ENCODE measurements at places on chromosomes 11 and 22.

DNA sequence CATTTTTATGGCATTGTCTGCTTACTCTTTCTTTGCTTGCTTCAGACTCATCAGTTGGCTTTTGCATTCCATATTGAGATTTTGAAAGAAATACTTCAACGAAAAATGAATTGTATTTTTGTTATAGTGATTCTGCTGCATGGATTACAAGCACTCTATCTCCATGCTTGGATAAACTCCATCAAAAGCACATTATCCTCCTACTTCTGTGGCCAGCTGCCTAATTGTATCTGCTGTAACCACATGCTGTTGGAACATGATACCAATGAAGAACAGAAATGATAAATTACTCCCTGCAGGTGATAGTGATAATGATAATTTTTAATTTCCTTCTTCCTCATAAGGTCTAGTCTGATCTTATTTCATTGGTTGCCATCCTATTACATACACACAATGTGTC lies 100.8 kb downstream of the PRMT3 start:
- peak; percentile 89 for DNase-seq

- DNase-seq: no peak
These were observed 93.8 kb upstream of the SESN3 start for GRCh38 chr11:95324826-95325225.

DNA sequence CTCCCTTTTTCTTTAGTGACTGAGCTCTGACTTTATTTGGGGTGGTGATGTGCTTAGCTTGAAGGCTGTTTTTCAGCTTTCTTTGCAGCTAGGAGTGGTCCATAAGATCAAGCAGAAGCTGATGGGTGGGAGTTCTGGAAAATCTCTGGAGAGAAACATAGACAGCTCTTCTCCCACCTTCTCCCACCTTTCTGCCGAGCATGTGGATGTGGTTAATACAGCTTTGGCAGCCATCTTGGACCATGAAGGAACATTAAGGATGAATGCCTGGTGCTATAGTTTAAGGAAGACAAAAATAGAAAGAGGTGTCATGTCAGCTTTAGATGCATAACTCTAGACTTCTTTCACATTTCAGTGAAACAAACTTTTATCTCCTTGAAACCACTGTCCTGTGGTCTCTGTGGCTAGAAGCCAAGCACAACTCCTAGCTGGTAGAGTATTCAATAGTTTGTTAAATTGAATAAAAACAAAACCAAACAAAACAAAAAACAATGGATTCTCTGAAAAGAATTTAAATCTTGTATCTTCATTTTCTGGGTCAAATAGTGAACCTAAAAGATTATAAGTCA lies 203.6 kb upstream of the SESN3 start:
- DNase-seq: no peak

DNA sequence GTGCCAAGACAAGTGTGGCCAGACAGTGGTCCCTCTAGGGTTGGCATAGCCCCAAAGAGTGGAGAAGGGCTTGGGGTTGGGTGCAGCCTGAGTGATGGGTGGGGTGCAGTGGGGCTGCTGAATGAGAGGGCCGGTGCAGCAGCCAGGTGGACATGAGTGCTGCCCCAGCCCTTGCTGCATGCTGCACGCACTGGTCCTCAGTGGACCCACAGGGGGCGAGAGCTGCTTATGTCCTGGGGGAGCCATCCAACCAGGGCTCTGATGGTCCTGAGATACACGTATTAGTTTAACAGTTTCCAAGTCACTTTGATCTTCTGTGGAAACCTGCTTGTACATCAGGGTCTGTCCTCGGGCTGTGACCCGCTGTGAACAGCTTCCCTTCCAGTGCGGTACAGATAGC lies 23.9 kb upstream of the ACR start:
- DNase-seq: no peak

GRCh38 chr22:46007003-46007847 lies 30.3 kb upstream of the WNT7B start:
- DNase-seq: no peak

DNA sequence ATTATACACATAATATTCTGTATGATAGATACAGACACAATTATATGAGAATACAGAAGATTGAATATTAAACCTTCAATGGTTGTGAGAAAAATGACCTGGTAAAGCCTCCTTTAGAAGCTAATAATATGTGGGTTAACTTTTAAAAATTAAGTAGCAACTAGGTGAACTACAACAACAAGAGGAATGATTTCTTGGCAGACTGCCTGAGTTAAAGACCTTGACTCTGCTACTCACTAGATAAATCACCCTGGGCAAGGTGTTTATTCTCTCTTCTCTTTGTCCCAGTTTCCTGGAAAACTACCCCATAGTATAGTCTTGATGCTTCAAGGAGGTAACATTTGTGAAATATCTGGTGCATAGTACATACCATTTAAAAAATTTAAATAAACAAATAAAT lies 519.6 kb upstream of the TENM4 start:
- DNase-seq: no peak

DNA sequence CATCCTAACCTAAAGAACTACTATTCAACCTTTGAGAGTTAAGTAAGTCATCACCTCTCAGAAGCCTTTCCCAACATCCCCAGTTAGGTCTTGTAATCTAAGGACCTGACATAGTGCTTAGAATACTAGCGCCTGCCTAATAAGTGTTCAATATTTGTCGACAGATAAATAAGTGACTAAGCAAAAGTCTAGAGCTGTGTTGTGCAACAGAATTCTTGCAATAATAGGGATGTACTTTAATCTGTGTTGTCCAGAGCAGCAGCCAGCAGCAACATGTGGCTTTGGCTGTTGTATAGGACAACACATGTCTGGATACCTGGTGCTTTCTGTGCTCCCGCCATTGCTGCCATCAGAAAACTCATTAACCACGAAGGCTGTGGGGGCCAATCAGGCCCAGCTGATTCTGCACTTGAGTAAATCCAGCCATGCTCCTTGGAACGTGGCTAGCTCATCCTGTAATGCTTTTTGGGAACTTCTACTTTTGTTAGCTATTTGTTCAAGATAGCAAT lies 66.8 kb upstream of the NTM start:
- no peak for DNase-seq

GRCh38 chr11:110829873-110830272 lies 117.6 kb upstream of the ARHGAP20 start:
- DNase-seq: no peak

DNA sequence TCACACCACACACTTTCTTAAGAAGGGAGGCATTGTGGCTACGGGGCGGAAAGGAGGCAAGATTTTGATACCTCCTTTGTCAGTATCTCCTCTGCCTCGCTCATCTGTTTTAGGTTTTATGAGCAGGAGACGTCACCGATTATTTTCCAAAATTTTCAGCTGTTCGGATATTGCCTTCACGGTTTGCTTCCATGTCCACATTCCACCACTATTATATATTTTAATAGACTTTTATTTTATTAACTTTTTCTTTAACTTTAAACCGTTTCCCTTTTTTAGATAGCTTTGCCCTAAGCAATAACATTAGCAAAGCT lies 33.7 kb upstream of the CREB3L1 start:
- no peak for DNase-seq

DNA sequence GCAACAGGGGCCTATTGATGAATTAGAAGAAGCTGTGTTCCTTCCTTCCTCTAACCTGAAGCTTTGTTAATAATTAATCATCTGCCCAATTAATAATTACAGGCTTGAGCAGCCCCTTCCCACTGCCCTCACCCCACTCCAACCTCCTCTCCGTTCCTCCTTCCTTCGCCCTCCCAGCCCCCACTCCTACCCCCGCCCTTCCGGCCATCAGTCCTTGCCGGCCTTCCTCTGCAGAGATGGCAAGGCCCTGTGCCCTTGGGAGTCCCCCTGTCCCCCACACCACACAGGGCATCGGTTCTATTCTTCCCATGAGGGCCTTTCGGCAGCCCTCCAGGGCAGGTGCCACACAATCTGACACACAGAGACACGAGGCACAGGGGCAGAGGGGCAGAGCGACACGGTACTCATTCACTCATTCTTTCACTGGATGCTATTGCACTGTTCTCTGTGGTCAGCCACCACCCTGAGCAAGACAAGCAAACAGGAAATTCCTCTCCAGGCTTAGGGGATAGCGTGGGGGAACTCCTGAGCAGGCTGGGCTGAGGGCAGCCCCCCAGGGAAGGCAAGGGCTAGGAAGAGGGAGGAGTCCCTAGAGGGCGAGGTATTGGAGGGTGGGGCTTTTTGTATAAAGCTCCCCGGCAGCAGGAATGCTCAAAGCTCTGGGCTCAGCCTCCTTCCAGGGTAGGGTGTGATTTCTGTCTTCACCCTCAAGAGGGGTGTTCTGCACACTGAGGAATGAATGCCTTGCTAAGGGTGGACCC lies 14.7 kb downstream of the MGAT3 start:
- no peak for DNase-seq

DNA sequence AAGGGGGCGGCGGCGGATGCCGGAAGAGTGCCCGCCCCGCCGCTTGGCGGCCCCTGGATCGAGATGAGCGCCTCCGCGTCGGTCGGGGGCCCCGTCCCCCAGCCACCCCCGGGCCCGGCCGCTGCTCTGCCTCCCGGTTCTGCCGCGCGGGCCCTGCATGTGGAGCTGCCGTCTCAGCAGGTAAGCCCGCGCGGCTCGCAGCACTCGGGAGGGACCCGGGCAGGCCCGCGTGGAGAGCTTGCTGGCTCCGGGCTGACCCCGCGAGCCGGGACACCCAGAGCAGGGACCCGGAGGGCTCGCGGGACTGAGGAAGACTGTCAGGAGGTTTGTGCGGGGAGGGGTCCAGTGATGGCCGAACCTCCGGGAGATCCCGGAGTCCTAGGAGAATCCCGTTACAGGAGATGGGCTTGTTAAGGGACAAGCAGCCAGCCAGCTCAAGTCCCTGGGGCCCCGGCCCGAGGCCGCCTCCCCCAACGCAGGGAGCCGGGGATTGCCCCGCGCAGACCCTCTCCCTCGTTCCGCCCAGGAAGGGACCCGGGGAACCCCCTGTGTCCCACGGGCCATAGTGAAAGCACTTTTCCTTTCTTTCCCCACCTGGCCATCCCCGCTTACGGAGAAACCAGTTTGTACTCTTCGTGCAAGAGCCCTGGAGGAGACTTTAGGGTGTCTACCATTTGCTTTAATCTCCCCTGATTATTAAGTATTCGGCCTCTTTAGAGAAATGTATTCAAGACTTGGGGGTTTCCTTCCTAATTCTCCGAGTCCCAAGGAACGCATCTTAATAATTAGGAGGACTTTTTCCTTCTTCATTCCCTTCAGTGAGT lies 547 bp downstream of the UVRAG start:
- no peak for DNase-seq

DNA sequence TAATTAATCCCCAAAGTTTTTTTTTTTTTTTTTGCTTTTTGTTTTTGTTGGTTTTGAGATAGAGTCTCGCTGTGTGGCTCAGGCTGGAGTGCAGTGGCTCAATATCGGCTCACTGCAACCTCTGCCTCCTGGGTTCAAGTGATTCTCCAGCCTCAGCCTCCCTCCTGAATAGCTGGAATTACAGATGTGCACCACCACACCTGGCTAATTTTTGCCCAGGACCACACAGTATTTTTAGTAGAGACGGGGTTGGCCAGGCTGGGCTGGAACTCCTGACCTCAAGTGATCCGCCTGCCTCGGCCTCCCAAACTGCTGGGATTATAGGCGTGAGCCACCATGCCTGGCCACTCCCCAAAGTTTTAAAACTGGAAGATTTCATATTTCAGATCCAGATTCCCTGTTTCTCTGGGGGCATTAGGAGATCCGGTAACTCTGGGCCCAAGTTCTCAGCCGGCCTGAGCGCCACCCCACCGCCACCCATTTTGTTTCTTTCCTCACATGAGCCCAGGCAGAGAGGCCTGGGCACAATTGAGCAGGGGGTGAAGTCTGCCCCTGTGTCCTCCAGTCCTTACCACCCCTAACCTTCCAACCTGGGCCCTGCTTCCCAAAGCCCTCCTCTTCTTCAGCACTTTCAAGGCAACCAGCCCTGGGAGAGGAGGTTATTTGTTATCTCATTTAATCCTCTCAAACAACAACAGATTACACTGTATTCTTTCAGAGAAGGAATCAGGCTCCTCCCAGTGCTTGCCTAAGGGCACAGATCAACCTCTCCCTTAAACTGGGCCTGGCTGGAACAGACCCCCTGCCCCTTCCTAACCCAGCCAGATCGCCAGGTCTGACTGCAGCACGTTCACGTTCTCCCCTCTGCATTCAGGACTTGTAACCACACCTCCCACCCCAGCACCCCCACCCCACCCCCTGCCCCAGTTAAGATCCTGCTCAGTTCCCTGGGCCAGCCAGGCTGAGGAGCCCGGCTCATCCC lies 1.9 kb upstream of the CSNK1E start:
- no peak for DNase-seq

- DNase-seq: no peak
These were observed 69.3 kb upstream of the TNRC6B start for GRCh38 chr22:40108396-40108795.

GRCh38 chr11:86749376-86749775 lies 51.0 kb upstream of the PRSS23 start:
- DNase-seq: no peak

GRCh38 chr11:69939551-69940245 lies 120.5 kb upstream of the FGF3 start:
- DNase-seq: no peak

- no peak for DNase-seq
These were observed 12.1 kb downstream of the DENND5A start for GRCh38 chr11:9253086-9253485.

DNA sequence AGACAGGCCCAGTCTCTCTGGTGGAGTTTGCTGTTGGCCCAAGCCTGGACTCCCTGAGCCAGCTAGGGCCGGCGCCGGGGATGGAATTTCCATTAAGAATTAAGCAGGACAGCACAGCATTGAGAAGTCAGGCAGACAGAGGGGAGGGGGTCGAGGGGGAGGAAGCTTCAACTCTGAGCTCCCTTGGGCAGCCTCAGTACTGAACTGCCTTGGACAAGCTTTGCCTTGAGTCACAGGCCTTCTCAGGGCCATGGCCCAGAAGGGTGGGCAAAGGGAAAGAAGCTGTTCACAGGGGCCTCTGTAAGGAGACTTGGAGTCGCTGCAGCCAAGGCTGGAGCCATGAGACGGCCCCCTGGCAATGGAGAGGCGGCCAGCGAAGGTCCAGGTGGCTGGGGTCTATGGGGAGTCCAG lies 2.6 kb upstream of the INSC start:
- DNase-seq: no peak

DNA sequence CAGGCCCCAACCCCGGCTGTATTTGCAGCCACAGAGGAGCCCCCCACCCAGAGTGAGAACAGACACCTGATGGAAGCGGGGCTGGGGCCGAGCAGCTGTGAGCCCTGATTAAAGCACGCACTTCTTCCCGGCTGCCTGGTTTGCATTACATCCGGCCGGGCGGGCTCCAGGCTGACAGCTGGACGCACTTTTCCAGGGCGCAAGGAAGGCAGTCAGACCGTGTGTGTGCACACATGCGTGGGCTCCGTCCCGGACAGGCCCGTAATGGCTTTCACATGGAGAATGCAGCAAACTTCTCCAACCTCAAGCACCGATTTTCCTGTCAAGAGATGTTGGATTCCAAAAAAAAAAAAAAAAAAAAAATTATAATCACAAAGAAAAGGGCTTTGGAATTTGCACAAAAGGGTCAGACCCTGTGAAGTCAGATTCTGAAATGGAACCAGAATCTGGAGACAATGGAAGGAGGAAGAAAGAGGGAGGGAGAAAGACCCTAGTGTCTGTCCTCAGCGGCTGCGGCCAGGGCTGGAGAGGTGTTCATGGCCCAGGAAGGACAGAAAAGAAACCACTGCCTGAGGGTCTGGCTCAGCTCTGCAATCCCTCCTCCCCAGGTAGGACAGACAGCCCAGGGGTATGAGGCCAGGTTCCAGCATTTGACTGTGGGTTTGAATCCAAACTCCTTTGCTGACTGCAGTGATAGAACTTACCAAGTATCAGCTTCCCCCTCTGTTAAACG lies 365.5 kb downstream of the MN1 start:
- no peak for DNase-seq

Data from NCI-H1436 (cell line).